Mammary epithelial cell (primary cell): ENCODE measurements at places on chromosomes 6 and 20. TPM values are rescaled to one million over a fixed set of nuclear protein-coding genes. Genes with fewer than 3 reads are reported as not detected.

Gene NCOA7
- total RNA-seq, result 29.0 TPM

Gene MCHR2
- total RNA-seq, result not detected in 2 replicates

Gene NRSN1
- total RNA-seq, result not detected

Gene PRSS35
- 0.17 TPM for total RNA-seq

Gene MYLK2
- total RNA-seq, result under 0.01 TPM

Gene SPEF1
- total RNA-seq, result 0.21 and 0.26 TPM in 2 replicates

Gene VGLL2
- total RNA-seq, result not detected

Gene TENT5A
- 4.7 TPM for total RNA-seq

Gene FAM217A
- total RNA-seq, result not detected in 2 replicates

Gene CBLN4
- not detected for total RNA-seq

Gene TMEM151B
- not detected for total RNA-seq

Gene STMND1
- total RNA-seq, result not detected

Gene ACTL10
- total RNA-seq, result 0.99 and 1.4 TPM in 2 replicates

Gene CLVS2
- not detected for total RNA-seq

Gene TTLL9
- total RNA-seq, result 0.17 TPM

Gene EYA2
- total RNA-seq, result 0.24 and 0.31 TPM in 2 replicates

Gene SLC32A1
- total RNA-seq, result not detected in 2 replicates

Gene IRAK1BP1
- total RNA-seq, result 8.0 TPM

Gene ID4
- total RNA-seq, result not detected in 2 replicates

Gene SEL1L2
- total RNA-seq, result not detected

Gene PPP1R14C
- 56.2 and 66.5 TPM in 2 replicates for total RNA-seq

Gene TP53TG5
- not detected for total RNA-seq
